ENCODE measurements at places on chromosomes 4 and X.

DNA sequence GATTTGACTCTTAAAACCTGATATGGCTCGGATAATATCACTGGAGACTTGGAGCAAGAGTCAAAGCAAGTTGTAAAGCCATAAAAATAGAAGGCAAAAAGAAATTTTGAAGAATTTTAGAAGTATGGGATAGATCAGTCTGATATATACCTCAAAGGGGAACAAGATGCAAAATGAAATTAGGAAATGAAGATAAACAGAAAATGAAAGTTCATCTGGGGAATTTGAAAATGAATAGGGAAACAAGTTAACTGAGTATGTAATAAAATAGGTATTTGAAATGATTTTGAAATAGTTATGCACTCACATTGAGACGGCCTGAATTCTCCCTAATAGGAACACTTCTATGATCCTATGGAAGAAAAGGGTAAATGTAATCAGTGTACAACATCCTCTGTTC lies 5.7 kb downstream of the CYP2U1 start:
- no peak for DNase-seq

DNA sequence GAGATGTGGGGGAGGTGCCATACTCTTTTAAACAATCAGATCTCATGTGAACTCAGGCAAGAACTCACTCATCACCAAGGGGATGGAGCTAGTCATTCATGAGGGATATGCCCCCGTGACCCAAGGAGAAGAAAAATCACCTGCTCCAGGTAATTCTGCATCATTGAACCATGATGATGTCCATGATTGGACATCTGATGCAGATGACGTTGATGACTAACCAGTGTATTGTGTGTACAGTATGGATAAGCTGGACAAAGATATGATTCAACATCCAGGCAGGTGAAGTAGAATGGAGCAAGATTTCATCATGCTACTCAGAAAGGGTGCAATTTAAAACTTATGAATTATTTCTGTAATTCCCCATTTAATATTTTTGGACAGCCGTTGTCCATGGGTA lies 286.4 kb upstream of the SMIM31 start:
- DNase-seq: no peak

DNA sequence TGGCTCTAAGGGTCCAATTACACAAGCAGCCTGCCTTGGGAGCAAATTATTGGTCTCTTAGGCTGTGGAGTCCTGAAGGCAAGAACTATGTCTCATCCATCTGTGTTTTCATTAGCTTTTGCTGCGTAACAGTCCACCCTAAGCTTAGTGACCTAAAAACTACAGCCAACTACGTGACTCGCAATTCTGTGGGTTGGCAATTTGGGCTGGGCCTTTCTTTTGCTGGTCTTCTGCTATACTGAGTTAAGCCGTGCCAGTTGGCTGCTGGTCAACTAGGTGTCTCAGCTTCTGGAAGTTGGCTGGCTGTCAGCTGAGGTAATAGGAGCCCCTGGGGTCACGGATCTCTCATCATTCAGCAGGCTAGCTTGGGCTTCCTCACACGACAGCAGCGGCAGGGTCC lies 205.6 kb upstream of the S100G start:
- DNase-seq: no peak

DNA sequence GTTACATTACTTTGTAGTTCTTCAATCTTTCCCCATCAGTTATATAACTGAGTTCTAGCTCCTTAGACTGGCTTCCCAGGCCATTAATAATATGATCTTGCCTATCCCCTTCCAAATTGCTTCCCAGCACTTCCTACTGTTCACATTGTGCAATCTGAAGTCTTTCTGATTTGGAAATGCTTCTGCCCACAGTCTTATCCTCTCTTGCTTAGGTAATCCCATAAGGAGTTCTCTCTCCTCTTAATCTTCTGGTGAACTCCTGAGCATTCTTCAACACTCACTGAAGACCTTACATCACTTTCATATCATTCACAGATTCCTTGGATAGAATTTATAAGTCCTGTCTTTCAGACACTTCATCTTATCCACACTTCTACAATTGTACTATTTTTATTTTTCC lies 132.7 kb upstream of the TTC29 start:
- DNase-seq: no peak

GRCh38 chr4:162700815-162701361 lies 465.8 kb downstream of the NAF1 start:
- no peak for DNase-seq

DNA sequence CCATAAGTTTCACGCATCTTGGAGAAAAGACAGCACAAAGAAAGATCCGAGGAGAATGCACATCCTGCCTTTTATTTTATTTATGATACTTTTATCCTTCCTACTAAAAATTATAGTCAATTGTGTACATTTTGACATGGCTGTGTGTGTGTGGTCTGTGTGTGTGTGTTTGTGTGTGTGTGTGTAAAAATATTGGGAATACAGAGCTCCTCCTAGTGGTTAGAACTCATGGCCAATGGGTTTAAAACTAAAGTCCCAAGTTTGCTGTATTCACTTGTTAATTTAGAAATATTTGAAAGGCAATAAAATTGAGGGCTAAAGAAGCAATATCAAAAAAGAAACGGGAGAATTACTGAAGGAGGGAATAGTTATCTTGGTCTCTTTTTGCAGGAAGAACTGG lies 47.5 kb downstream of the NKX6-1 start:
- DNase-seq: no peak

- DNase-seq: peak; percentile 77
Measured at GRCh38 chr4:101527188-101527587, 179.9 kb upstream of the PPP3CA start.

DNA sequence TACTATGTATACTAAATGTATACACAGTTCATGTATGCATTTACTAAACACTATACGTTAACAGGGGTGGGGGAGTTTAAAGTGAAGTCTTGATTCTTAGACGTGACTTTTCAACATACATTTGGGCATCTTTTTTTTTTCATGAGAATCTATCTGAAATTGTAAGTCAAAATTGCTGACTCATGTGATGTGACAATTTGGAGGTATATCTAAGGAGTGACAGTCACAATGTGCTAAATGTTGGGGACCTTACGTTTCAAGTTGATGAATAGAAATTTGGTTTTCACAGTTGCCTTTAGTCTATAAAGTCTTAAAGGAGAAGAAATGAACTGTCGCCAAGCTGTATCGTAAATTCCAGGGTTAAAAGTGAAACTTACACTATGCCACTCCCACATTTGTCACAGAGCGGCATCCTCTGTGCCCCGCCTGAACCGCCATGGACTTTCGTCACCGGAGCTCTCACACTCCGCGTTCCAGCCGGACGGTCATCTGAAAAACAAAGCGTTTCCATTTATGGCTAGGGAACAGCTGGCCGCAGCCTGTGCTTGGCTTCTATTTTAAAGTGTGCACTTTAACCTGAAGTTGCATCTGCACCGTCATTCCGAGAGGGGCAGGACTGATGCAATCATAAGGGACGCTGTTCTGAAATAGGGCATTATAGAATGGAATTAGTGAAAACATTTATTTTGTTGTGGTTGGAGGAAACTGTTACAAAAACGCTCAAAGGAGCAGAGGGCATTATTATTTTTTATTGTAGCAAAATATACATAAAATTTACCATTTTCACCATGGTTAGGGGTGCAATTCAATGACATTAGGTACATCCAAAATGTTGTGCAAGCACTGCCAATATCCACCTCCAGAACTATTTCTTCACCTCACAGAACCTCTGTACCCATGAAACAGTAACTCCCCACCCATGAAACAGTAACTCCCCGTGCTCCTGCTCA lies 30.9 kb downstream of the PDLIM3 start:
- no peak for DNase-seq

DNA sequence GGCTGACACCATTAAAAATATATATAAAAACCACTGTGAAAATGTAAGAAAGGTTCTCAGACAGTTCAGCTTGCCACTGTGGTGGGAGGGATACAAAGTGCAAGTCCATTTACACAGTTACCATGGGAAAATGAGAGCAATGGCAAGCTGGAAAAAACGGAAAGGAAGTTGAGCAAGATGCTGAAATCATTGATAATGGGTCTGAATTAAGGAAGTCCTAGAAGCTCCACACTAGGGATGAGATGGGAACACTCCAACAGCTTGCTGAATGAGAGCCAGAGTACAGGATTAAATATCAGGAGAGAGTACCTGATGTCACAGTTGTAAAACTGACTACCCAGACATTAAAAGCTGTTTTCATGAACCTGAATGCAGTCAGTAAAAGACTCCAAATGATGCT lies 218.6 kb downstream of the PRDM5 start:
- DNase-seq: no peak

DNA sequence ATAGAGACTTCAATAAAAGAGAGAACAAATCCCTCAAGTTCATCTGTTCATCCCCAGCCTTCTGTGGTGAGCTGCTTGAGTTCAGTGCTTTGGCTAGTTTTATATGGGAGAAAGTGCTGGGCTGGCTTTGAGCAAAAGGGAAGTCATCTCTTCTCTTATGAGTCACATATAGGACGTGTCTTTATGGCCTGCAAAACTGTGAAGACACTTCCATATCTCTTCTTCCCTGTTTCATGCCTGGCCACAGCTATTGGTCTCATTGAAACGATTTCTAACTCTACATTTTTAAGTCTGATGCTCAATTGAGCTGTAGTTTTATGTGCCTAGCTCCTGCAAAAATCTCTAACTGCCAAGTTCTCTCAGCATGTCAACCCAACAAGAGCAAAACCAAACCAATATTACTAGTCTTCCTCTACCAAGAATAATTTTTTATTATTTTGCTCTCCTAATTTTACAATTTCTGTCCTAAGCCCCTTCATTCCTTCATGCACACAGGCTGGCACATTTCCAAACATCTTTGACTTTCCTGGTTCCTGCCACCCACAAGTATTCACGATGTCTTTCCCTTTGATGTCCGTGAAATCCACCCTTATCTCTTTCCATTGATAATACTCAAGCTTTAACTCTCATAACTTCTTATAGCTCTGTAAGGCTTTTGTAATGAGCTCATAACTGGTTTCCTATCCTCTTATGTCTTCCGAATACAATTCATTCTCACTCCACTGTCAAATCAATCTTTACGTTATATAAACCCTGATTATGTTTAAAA lies 165.3 kb downstream of the BTC start:
- DNase-seq: peak; percentile 5

- no peak for DNase-seq
Measured at GRCh38 chr4:176191974-176192373, 3.4 kb downstream of the SPATA4 start.

DNA sequence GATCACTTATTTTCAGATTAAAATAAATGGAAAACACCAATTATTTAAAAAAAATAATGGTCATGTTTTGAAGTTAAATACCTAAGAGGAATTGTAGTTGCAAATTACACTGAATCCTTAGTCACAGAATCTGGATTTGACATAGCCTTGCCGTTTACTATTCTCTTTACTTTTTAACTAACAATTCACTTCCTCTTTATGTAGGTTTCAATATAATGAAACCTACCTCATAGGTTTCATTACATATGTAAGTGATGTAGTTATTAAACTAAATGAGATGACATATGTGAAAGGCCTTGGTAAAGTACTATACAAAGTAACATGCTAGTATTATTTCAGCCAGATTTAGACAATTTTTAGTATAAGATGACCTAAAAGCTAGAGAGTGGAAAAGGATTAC lies 6.5 kb downstream of the SPP1 start:
- no peak for DNase-seq

DNA sequence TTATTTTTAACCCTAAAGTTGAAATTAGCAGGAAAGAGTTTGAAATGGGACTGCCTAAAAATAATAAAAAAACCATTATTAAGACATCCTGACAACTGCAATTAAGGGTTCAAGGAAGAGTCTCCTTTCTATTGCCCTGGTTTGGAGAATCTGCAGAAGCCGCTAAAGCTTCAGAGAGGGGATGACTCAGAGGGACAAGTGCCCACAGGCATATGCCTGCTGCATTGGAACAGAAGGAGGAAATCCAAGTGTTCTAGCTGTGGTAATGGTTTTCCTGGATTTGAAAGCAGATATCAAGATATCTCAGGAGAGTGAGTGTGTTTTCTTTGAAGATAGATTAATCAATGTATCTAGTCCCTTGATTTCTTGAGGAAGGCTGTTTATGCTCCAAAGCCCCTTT lies 235.1 kb upstream of the TAPT1 start:
- DNase-seq: no peak

GRCh38 chr4:175536852-175537453 lies 275.1 kb downstream of the GPM6A start:
- DNase-seq: no peak

DNA sequence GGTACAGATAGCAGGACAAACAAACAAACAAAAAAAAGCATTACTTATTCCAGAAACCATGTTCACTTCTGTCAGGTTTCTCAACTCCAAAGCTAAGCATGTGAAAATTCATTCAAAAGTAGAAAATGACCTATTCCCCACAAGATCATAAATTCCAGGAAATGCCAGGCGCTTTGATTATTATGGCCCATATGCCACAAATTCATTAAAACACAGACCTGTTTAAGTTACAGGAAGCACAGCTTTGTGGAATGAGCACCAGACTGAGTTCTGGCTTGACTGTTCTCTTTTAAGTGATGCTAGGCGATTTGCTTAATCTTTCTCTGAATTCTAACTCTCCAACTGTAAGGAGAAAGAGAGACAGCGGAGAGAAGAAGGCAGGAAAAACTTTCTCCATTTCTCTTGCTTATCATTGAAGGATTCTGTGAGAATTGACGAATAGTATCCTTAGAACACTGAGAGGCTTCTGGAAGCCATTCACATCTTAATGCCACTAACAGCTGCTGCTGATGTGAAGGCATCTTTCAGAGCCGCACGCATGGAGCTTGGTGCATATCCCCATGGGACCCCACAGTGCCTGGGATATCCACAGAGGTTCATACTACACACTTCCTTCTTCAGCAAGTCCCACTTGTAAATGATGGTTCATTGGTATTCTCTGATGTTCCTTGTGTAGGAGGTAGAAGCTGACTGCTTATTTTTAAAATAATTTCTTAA lies 138.0 kb downstream of the ZNF674 start:
- no peak for DNase-seq

DNA sequence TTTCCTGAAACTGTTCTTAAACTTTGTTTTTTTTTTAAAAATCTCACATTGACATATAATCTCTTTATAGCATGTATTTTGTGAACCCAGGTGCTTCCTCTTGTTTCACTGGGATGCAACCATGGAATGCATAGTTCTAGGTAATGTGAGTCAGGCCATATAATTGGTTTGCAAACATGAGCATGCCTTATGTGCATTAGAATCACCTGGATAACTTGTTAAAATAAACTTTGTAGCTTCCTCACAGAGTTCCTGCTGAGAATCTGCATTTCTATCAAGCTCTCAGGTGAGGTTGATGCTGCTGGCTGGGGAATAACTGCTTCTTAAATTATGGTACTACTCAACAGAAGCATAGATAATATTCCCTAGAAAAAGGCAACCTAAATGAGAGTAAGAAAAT lies 940.3 kb upstream of the LCORL start:
- DNase-seq: no peak

Measured in CD4-positive, alpha-beta T cell treated with Interleukin-21 for 1 hour (primary cell).